ENCODE measurements at places on chromosomes 5 and 9.

DNA sequence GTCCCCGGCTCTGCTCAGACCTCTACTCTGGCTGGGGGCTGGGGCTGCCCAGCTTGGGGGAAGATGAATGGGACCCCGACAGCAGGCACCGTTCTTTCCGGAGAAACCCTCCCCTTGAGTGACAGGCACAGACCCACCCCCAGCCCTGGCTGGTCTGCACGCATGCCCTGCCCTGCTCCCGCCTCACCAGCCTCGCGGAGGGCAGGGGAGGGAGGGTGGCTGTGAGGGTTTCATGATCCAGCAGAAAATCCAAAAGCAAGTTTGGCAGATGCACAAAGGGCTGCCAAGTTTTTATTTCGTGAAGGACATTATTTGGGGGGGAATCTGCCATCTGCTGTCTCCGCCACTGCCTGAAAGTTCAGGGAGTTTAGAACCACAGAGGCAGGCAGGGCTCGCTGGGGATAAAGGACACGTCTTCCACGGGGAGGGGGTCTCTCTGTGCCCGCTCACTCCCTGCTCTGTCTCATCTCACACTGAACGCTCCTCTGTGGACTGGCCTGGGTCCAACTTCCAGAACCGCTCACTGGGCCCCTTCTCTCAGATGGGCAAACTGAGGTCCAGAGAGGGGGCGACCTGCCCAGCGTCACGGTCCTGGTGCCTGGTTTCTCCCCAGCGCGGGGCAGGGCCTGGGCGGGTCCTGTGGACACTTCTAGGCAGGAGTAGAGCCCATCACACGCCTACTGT, 92.9 kb downstream of the RXRA start:
- DNase-seq = no peak

- no peak for DNase-seq
These were observed 22.5 kb downstream of the AQP7 start for GRCh38 chr9:33379666-33380389.

DNA sequence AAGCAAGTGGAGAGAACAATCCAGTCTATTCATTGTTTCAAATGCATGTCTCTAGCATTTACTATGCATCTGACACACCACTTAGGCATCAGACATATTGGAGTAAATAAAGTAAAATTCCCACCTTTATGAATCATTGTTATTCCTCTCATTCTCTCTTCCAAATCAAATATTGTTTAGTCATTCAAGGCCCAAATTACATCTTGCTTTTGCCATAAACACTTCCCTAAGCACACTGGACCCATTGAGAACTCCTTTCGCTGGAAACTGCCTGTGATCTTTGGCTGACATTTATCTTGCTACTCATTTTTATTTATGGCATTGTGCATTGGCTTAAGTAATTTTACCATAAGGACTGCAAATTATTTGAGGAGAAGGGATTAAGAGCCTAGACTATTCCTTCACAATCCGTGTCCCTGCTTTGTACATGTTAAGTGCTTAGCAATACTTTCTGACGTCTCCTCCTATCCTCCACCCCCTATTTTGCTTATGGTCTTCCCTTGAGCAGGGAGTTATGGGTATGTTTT, 7.4 kb downstream of the C5orf46 start:
- DNase-seq = no peak

DNA sequence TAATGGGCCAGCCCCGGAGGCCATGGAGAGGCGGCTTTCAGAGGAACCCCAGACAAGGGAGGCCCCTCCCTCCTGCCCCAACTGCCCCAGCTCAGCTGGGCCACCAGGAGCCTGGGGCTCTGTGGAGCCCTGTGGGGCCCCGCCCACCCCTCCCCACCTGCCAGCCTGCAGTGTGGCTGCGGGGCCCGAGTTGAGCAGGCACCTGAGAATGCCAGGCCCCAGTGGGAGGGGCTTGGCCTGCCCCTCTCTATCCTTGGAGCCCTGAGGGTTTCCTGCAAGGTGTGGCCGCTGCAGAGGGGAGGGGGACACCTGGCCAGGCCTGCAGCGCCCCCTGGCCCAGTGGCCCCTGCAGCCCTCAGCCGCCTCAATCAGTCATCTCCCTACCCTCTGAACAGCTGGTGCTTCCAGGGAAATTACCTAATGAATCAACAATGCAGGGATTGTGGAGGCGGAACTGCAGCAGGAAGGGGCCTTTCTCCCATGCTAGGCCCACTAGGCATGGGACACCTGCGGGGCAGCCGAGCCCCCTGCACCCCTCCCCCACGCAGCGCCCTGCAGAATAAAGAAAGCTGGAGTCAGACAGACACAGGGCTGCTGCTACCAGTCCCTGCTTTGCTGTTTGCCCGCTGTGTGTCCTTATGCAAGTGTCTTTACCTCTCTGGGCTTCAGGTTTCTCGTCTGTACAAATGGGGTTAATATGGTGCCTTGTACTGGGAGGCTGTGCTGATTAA, 48.0 kb downstream of the LMX1B start:
- DNase-seq = no peak

GRCh38 chr9:99416007-99416406, 193.9 kb downstream of the SEC61B start:
- DNase-seq = no peak

GRCh38 chr5:124110942-124111341, 599.0 kb downstream of the CSNK1G3 start:
- no peak for DNase-seq

GRCh38 chr5:58054018-58054417, 405.9 kb downstream of the PLK2 start:
- no peak for DNase-seq

DNA sequence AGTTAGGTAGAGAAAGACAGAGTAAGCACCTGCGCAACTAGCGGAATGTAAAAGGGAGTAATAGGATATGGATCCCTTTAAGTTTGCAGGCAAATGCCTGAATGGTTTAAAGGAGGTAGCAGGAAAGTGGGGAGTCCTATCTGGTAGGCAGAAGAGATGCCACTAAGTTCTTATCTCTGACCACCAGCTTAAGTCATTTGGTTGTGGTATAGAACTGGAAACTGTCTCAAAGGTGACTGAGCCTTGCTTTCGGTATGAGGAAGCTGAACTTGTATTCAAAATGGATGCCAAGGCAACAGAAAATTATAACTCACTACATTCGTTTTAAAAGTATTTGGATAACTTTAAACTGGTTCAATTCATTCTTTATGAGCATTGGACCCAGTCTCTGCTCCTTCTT, 475.6 kb downstream of the DMRTA1 start:
- no peak for DNase-seq

DNA sequence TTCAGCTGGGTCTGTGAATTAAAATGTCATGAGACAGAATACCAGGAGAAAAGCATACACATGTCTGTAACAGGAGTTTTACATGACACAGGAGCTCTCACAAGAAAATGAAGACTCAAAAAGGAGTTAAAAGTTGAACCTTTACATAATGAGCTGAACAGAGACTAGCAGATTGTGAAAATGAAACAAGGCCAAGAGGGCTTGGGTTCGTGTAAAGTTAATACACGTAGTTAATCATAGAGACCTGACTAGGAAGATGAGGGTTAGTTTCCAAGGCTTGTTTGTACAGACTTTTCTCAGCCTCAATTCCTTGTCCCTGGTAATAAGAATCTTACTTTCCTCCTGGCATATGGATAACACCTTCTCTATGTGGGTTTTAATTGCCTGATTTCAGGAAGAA, 1294.0 kb downstream of the MAT2B start:
- DNase-seq = no peak

GRCh38 chr9:20981486-20981885, 50.0 kb downstream of the HACD4 start:
- DNase-seq = no peak

DNA sequence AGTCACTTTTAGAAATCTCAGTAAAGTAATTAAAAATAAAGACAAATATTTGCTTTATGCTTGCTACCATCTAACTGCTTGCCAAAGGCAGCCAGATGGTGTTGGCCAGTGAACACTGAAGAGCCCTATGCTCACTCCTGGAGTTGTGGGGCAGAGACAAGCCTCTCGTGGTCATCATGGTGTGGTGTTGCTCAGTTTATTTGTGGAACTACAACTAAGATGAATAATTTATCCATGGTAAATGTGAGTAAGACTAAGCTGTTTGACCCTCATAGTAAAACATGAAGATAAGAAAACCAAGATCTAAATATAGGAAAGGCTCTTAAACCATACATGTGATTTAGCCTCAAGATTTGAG, 100.7 kb downstream of the PDE8B start:
- no peak for DNase-seq

- no peak for DNase-seq
These were observed 102.1 kb upstream of the DMRT1 start for GRCh38 chr9:739362-739761.

GRCh38 chr9:121558473-121558872, 58.8 kb upstream of the GGTA1 start:
- DNase-seq = no peak

GRCh38 chr5:176658817-176659511, 11.7 kb downstream of the TSPAN17 start:
- no peak for DNase-seq

DNA sequence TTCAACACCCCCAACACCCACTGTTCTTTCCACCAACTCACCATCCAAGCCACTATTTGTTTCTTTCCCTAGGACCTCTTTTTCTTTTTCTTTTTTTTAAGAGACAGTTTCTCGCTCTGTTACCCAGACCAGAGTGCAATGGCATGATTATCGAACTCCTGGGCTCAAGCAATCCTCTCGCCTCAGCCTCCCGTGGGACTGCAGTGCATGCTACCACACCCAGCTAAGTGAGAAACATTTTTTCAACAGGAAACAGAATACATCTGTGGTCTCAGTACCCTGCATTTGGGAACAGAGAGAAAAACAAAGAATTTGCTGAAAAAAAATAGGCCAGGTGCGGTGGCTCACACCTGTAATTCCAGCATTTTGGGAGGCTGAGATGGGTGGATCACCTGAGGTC, 24.6 kb downstream of the B4GALT1 start:
- DNase-seq = no peak

DNA sequence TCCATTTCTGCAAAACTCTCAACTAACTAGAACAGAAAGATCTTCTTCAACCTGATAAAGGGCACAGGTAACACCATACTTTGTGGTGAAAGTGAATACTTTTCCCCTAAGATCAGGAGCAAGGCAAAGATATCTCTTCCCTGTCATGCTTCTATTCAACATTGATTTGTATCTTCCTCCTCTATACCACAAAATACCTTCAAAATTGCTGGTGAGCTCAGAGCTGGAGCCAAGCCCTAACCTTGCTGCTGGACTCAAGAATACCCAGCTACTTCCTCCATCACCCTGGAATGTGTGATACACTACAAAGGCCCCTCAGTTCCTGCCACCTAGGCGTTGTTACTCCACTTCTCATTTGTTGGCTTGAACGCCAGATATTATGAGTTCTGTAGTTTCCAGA, 499.0 kb downstream of the ACTL7B start:
- no peak for DNase-seq

GRCh38 chr9:85617141-85617670, 124.5 kb downstream of the AGTPBP1 start:
- no peak for DNase-seq

GRCh38 chr9:84597131-84597530, 72.4 kb upstream of the NTRK2 start:
- DNase-seq = no peak

DNA sequence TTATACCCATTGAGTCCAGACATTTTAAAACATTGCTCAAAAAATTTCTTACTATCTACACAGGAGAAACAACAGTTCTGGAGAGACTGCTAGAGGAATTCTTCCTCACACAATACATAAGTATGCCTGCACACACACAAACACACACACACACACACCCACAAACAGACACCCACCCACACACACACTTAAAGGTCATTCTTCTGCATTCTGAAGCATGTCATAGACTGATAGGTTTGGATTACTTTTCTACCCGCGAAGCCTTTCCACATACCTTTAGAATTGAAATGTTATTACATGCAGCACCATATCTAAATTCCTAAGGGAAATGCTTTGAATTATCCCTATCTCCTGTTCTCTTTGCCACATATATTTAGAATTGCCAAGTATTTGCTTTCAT, 80.2 kb downstream of the FAM174A start:
- no peak for DNase-seq

- DNase-seq = no peak
These were observed 49.8 kb upstream of the ANGPTL2 start for GRCh38 chr9:127172066-127172707.

GRCh38 chr5:95605786-95606185, 14.1 kb upstream of the GPR150 start:
- DNase-seq = no peak

- no peak for DNase-seq
These were observed 1.6 kb downstream of the ANXA2R start for GRCh38 chr5:43038496-43038989.

- DNase-seq = no peak
These were observed 23.2 kb upstream of the RNF20 start for GRCh38 chr9:101510459-101510858.

GRCh38 chr9:119736491-119737454, 367.5 kb upstream of the BRINP1 start:
- no peak for DNase-seq

DNA sequence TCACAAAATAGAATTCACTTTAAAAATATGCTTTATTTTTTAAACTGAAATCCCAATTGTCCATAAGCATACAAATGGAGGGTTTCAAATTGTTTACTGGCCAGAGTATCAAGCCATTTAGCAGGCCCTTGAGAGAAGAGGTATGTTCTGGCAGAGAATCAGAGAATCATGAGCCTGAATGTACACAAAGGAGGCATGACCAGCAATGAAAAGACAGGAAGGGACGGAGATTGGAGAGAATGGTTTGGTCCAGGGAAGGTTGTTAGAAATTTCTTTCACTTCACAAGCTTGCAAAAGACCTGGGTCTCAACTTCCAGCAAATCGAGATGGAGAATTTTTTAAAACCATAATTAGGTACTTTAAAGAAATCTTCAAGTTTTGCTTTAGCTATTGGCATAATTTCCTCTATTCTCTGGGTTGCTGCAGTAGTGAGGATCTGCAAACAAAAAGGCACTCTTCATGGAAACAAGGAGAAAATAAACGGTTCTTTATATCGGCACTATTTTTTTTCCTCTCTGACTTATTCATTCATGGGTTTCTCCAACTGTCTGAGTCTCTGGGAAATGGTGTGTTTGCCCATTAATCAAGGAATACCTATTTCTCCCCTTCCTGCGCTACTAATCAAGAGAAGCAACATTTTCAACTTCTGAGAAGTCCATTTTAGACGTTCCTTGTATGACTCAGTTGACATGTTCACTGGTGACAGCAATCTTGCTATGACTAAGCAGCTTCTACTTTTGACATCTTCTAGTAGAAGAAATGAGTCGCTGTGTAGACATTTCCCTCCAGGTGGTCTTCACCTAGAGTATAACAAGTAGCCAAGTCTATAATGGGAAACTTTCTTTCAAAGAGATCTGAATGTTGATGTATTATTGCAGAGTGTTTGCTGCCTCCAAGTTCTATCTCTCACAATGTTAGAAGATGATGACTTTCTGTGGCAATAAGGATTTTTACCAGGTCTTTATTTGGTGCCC, 23.1 kb upstream of the ERCC6L2 start:
- no peak for DNase-seq

- DNase-seq = no peak
These were observed 273.2 kb upstream of the TARS1 start for GRCh38 chr5:33167541-33167940.

GRCh38 chr9:70954126-70954525, 167.3 kb downstream of the TRPM3 start:
- DNase-seq = no peak

- no peak for DNase-seq
These were observed 30.5 kb downstream of the ST8SIA4 start for GRCh38 chr5:100872408-100873190.

All from T-cell (primary cell).